ENCODE measurements at places on chromosomes 4 and X.
A peak's percentile ranks its signal among the peaks of the same experiment; 100 is the strongest.

DNA sequence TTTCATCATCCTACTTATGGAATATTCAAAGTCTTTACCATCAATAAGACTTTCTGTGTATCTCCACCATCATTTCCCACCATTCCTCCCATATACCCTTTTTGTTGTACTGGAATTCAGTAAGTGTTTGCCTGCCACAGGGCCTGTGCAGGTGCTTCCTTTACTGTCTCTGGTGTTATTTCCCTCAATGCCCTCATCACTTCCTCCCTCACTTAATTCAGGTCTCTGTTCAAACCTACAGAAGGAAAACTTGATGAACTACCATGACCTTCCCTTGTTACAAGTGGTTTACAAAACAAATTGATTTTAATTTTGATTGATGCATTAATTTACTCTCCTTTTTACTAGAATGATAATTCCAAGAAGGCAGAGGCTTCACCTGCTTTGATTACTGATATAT is 159.5 kb upstream of the FAT4 start:
- no peak for DNase-seq

DNA sequence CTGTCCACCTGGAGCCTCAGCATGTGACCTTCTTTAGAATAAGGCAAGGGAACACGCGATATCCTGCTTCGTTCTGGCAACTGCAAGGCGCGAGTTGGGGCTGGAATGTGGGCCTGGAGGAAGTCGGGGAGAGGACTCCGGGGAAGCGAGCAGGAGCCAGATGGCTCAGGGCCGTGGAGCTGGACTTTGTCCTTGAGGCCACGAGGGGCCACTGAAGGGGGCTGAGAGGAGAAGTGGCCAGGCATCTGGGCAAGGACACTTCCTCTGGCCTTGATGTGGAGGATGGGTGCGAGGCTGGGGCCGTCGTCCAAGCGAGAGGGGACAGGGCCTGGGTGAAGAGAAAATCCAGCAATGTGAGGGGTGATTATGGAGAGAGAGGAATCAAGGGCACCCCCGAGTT is 12.2 kb upstream of the DUSP9 start:
- DNase-seq: no peak

GRCh38 chrX:97399400-97399799 is 515.7 kb downstream of the RPA4 start:
- DNase-seq: no peak

DNA sequence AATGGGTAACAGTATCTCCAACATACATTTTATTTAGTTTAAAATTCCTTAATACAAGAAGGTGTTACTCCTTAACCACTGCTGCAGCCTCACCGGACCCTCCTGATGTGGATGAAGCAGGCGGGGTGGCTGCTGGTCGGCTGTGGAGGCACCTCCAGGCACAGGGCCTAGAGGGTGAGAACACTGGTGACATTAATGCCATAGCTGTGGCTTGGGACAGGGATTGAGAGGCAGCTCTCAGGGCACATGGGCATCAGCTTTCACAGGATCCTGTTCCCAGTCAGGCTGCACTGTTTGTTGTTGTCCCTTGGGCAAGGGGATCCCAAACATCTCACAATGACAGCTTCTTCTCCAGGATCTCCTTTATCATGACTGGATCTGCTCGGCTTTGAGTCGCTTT is 90.0 kb downstream of the GATB start:
- no peak for DNase-seq

- no peak for DNase-seq
Observed at GRCh38 chrX:18719852-18720251, 12.4 kb downstream of the PPEF1 start.

DNA sequence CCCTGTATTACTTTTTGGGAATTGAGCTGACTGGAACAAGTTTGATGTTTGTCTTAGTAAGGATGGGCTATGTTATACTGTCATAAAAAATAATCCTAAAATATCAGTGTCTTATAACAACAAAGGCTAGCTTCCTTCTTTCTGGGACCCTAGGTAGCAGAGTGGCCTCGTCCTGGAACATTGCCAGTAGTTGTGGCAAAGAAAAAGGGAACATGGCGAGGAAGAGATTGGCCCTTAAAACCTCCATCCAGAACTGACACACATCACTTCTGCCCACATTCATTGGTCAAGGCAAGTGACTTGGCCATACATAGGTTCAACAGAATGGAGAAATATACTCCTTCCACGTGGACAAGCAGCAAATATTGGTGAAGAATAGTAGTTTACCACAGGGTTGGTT is 287.9 kb downstream of the PPP1R2C start:
- no peak for DNase-seq

GRCh38 chr4:74364652-74365491 is at the start of gene EREG:
Gene EREG, plus strand, starts transcription at chr4:74365145. Its CDS starts 164 bp downstream, at chr4:74365309.
- DNase-seq: peak; percentile 73

GRCh38 chr4:53598901-53599300 is 7.6 kb upstream of the LNX1 start:
- DNase-seq: no peak

GRCh38 chr4:183554346-183554686 is 49.5 kb downstream of the ING2 start:
- DNase-seq: no peak

DNA sequence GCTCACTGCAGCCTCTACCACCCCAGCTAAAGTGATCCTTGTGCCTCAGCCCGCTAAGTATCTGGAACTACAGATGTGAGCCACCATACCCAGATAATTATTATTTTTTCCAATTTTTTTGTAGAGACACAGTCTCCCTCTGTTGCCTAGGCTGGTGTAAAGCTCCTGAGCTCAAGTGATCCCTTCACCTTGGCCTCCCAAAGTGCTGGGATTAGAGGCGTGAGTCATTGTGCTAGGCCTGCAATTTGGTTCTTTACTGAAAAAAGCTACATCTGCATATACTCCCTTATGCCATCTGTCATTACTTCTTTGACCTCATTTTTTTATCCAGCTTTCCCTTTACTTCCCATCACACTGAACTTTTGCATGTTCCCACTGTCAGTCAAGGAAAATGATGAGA is 2012.4 kb upstream of the IGFBP7 start:
- no peak for DNase-seq
